ENCODE measurements at places on chromosomes 5 and 9. TPM values are rescaled to one million over a fixed set of nuclear protein-coding genes. Genes with fewer than 3 reads are reported as not detected.
A peak's percentile ranks its signal among the peaks of the same experiment; 100 is the strongest.

GRCh38 chr9:104279535-104280177, 185.5 kb downstream of the SMC2 start:
- DNase-seq = no peak

GRCh38 chr5:58451732-58452565, 7.9 kb downstream of the PLK2 start:
- DNase-seq = no peak

The PTGS1 gene
- total RNA-seq = 10.4 TPM

DNA sequence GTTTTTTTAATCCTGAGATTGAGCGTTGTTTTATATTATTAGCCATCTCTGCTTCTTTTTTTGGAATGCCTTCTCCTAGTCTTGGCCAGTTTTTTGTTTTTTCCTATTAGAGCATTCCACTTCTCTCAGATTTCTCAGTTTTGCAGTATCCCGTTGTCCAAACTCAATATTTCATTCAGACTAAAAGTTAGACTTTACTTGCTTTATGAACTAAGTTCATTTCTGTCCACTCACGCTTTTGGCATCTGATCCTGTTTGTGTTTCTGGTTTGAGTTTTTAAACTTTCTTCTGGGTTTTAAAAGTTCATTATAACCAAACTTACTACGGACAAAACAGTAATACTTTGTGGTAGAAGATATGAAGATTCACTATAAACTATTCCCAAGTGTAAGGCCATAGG, 288.3 kb upstream of the MPDZ start:
- no peak for DNase-seq

DNA sequence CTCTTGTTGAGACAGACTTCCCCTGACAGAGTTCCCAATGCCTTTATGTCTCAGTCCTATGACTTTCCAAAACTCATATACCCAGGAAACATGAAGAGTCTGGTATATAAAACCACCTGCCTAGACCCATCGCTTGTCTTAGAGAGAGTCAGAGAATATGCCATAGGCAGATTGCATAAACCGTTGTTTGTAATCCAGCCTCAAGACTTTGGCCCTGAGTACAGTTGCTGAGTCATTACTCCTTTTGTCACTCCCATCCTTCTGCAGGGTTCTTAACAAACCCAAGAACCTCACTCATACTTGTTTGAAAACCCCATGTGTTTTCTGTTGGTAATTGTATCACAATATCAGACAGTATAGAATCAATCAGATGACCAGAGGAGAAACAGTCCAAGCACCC, 616.3 kb downstream of the SLCO4C1 start:
- no peak for DNase-seq

- DNase-seq = no peak
These were observed 5.5 kb upstream of the RASEF start for GRCh38 chr9:83068414-83068813.

The PAEP gene
- not detected for total RNA-seq

DNA sequence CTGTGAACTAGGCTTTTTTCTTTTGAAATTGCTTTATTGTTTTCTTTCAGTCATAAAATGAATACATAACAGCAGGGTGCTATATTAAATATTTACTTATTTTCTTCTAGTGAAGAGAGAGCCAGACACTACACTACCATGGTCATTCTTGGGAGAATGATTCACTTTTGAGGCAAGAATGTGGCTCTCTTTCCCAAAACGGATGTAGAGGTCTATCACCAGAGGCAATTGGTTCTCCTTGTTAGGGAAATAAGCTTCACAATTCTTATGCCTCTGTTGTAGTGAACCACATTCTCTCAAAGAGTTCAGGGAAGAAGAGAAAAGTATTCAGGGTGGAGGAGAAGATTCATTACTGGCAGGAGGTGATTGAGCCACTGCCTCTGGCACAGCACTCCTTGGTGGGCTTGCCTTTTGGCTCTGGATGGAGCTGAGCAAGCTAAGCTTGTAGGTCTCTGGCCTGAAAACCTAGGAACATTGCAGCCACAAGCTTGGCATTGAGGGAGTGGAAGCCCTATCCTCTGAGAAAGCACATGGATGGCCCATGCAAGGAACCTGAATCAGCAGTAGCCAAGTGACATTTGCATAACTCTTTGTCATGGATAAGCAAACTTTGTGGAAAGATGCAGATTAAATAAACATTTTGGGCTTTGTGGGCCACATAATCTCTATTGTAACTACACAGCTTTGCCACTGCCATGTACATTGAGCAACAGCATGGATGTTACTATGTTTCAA, 179.0 kb upstream of the TNC start:
- no peak for DNase-seq

The FAXDC2 gene
- not detected for total RNA-seq

The PLCXD3 gene
- total RNA-seq = not detected

GRCh38 chr5:155871623-155872022, 455.3 kb upstream of the SGCD start:
- DNase-seq = no peak

DNA sequence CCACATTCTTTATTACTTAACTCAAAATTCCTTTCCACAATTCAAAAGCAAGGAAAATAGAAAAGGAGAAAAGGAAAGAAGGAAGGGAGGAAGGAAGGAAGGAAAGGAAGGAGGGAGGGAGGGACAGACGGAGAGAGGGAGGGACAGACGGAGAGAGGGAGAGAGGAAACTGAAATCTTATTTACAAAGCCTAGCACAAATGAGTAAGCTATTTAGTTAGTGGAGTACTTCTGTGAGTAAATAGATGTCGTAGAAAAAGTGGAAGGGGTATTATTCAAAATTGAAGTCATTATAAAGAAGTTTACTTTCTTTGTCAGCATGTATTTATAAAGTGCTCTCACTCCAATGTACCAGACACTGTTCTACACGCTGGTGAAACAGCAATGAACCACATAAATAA, 177.9 kb downstream of the CETN3 start:
- no peak for DNase-seq

- no peak for DNase-seq
These were observed 1157.6 kb upstream of the SEMA6A start for GRCh38 chr5:117732264-117732663.

The ANXA1 gene
- 0.53 TPM for total RNA-seq

- no peak for DNase-seq
These were observed 74.1 kb downstream of the HABP4 start for GRCh38 chr9:96524045-96524444.

The CDC37L1 gene
- 16.0 TPM for total RNA-seq

- peak; percentile 59 for DNase-seq
These were observed 1.0 kb downstream of the BASP1 start for GRCh38 chr5:17218353-17219005.

GRCh38 chr9:91392435-91392834, 30.7 kb upstream of the AUH start:
- no peak for DNase-seq

The ACO1 gene
- 9.1 TPM for total RNA-seq

The ABHD17B gene
- 24.3 TPM for total RNA-seq

DNA sequence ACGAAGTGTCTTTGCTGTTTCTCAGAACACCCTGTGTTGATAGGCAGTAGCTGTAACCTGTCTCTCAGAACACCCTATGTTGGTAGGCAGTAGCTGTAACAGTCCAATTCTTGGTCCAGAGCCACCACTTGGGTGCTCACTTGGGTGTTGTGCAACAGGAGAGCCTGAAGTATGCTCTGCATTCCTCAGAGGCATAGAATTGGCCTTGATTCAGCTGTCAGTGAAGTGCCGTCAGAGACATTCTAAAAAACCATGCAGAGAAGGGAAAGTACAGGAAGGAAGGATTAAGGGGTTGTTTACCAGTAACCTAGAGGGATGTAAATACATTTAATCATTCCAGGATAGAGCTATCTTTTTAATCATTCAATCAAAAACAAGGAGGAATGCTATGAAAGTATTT, 231.2 kb downstream of the ARRDC3 start:
- no peak for DNase-seq

The SLCO4C1 gene
- total RNA-seq = 0.42 TPM

- no peak for DNase-seq
These were observed 64.9 kb upstream of the STK32A start for GRCh38 chr5:147169901-147170300.

DNA sequence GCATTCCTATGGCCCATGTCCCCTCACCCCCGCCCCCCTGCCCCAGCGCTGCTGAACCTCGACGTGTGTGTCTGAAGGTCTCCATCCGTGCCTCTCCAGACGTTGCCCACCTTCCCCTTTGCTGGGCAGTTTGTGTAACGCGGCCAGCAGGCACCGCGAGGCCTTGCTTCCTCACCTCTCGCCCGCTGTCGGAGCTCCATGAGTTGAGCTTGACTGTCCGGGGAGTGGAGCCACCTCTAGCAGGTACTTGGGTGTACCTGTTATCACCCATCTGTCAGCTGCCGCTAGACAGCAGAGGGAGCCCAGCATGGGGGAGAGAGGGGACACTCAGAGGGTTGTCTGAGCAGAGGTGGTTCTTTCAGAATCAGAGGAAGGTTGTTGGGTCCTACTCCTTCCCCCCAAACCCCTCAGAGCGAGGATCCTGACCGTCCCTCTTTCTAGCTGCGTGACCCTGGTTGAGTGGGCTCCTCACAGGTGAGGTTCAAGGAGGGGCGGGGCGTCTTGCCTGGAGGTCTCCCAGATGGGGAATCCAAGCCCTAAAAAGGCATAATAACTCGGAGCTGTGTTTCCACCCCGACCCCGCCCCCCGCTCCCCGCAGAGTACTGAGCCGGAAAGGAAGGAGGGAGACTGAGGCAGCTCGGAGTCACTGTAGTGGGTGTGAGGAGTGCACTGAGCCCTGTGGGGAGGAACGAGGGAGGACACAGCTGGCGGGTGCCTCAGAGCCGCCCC, 184.7 kb downstream of the C9orf50 start:
- DNase-seq = no peak

The LURAP1L gene
- total RNA-seq = not detected

- no peak for DNase-seq
These were observed 22.2 kb upstream of the ZNF366 start for GRCh38 chr5:72529383-72529782.

DNA sequence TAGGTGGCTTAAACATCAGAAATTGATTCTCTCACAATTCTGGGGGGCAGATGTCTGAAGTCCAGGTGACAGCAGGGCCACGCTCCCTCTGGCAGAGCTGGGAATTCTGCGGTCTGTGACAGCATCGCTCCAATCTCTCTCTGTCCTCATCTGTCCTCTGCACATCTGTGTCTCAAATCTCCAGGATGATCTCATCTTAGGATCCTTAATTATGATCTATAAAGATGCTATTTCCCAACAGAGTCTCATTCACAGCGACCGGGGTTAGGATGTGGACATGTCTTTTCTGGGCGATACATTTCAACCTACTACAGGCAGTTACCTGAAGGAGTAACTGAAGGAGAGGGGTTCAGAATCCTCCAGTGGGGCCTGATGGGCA, 31.4 kb downstream of the ANKRD33B start:
- no peak for DNase-seq

DNA sequence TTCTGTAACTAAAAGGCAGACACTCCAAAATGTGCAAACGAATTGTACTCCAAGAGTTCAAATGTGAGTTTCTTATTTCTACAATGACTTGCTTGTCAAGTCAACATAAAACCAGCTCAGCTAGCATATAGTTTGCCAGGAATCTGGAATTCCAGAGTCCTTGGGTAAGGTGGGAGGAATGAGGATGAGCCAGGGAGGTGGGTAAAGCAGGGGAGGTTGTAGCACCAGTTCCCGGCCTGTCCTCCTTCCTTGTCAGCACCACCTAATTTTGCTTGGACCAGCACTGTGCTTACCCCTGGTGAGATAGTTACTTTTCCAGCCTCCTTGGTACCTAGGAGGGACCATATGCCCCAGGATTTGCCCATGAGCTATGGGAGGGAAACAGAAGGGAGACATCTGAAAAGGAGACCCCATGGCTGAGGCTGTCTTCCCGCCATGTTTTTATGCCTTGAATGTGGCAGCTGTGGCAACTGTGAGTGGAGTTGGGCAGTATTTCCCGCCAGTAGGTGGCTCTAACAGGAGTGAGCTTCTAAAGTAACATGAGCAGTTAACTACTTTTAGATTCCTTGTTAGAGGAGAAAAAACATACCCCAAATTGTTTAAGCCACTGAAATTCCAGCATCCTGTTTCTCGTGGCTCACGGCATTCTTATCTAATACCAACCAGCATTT, 302.5 kb downstream of the TENT4A start:
- no peak for DNase-seq

The NSA2 gene
- 129 TPM for total RNA-seq

All from B cell (primary cell).